T1000 (cell line): ENCODE measurements at places on chromosomes 6 and 20.
A peak's percentile ranks its signal among the peaks of the same experiment; 100 is the strongest.

GRCh38 chr6:158894193-158894592 is 75.0 kb upstream of the EZR start:
- DNase-seq = peak; percentile 34

DNA sequence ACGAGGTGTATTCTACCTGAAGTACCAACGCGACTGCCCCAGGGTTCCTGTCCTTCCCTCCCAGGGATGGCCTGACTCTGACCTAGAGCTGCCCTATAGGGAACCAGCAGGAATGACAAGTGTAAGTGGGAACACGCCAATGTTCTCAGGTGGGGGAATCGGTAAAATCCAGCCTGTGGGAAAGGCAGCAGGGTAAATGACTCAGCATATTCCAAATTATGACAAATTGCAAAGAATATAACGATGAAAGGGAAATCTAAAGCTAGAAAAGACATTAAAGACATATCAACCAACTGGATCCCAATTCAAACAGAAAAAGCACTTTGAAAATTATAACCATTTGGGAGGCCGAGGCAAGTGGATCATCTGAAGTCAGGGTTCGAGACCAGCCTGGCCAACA is 41.8 kb downstream of the KIF16B start:
- no peak for DNase-seq

GRCh38 chr6:42791706-42792320 is 10.0 kb downstream of the BICRAL start:
- no peak for DNase-seq

- DNase-seq = no peak
Measured at GRCh38 chr6:96786336-96786735, 50.9 kb downstream of the GPR63 start.

- no peak for DNase-seq
Measured at GRCh38 chr6:28841290-28841689, 82.5 kb downstream of the TRIM27 start.

DNA sequence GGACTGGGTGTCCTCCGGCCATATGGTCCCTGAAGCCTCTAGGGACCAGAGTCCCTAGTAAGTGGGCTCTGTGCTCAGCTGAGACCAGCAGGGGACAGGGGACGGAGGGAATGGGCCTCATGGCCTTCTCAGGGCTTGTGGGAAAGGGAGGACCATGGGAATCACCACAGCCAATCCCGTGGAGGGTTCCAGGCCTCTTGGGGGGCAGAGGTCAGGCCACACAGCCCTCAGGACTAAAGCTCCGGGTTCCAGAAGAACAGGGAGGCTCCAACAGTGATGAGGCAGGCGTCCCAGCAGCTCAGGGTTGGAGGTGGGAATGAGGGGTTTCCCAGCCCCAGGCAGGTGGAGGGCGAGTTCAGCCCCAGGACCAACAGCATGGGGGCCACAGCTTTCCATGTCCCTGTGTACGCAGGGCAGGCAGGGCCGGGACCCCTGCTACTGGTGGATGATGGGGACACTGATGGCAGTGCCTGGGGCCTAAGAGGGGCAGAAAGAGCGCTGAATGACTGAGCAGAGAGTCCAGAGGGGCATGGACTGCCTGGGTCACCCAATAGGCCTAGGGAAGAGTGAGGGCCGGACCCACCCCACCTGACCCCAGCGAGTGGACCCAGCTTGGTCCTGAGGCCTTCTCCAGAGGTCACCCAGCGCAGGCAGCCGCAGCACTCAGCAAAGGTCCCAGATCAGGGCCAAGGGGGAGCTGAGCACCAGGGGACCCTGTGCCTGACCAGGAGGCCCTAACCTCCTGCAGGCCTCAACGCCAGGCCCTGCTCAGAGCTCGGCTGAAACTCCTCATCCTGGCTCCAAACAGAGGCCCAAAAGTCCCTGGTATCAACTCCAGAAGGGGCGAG is 8.8 kb downstream of the MYL9 start:
- no peak for DNase-seq

GRCh38 chr20:46350201-46350985 is 42.1 kb upstream of the CDH22 start:
- DNase-seq = peak; percentile 76

DNA sequence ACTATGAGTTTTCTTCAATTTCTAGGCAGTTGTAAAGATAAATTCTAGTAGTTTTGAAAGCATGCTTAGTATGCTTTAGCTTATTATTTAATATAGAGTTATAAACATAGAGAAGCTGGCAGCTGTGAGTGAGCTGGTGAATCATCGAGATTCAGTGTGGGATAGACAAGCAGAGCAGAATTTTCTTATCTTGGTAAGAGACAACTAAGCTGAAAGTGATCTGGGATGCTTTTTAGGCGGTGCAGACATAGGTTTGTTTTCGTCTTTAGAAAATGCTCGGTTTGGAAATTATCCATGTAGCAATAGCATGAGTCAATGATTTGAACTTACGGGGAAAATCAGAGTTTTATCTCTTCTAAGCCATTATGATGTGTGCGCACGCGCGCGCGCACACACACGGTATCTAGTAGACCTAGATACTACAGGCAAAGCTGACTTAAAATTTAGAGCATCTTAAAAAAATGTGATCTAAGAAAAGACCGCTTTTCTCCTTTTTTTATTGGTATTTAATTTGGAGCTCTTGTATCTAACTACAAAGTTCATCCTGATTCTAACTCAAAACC is 128.3 kb upstream of the MAP3K7 start:
- DNase-seq = no peak

- DNase-seq = no peak
Measured at GRCh38 chr20:23122321-23122720, 36.2 kb upstream of the CD93 start.

DNA sequence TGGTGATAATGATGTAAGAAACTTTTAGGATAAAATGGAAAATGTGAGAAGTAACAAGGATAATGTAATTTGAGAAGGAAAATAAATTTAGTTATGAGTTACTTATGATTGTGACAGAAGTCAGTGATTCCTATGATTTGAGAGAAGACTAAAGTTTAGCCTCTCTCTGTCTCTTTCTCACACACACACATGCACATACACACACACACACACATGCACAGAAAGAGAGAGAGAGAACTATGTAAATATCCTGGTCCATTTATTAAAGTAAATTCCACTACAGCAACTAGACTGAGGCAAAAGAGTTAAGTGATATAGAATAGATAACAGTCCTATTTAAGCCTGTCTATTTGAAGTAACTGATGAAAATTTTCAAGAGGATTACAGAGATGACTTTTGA is 375.2 kb downstream of the CD109 start:
- no peak for DNase-seq

- no peak for DNase-seq
Measured at GRCh38 chr6:43953256-43953655, 174.0 kb downstream of the MRPL14 start.

DNA sequence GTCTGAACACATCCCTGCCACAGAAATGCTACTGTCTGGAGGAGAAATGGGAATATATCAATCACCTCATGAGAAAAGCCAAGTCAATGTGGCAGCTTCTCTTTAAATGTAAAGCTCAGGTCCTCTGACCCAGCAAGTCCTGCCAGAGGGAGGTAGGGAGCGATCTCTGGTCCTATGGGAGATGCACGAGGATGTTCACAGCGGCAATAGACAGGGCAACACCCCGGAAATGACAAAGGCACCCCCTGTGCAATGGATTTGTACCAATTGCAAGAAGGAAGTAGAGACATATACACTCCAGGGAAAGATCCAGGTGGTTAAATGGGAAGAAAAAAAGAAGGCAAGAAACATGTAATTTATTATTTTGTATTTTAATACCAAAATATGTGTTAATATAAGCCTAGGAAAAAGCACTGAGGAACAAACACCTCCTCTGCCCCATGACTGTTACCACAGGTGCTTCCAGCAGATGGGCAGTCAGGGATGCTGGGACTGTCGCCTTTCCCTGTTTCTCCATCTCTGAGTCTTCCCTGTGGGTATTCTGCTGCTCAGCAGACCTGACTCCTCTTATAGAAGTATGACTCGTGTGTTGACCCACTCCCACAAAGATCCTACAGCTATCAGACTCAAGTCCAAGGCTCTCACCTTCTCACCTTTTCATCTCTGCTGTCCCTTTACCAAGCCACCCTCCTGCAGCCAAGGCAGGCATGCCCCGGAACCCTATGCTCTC is 20.8 kb downstream of the ATP9A start:
- no peak for DNase-seq

DNA sequence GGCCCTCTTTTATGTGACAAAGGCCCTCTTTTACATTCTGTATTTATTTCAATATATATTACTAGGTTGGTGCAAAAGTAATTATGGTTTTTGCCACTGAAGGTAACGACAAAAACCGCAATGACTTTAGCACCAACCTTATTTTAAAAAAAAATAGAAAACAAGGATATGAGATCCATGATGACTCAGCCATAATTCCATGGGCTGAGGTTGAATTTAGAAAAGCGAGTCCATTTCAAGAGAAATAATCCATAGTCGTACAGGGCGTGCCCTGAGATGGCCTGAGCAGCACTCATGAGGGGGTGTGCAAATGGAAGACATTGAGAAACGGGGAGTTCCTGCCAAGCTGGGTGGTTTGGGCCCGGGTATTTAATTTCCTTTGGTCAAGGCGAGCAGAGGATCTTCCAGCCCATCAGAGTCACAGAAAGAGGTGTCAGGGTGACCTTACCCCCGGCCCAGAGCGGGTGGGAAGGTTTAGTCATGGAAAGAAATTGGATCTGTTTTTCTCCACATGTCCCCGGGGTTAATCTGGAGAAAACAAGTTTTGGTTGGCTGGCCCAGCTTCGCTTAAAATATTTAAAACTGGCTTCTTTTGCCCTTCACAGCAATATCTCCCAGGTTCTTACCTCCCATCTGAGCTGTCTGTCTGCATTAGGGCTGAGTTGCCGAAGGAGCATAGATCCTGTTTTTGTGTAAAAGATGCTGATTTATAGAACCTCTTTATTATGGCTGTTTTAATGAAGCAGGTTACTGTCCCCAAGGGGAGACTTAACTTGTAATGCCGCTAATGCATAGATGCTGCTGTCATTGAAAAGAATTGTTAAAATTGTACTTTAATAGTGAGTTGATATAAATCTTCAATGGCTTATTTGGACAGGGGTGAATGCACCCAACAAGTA is 255.6 kb downstream of the PREX1 start:
- no peak for DNase-seq

DNA sequence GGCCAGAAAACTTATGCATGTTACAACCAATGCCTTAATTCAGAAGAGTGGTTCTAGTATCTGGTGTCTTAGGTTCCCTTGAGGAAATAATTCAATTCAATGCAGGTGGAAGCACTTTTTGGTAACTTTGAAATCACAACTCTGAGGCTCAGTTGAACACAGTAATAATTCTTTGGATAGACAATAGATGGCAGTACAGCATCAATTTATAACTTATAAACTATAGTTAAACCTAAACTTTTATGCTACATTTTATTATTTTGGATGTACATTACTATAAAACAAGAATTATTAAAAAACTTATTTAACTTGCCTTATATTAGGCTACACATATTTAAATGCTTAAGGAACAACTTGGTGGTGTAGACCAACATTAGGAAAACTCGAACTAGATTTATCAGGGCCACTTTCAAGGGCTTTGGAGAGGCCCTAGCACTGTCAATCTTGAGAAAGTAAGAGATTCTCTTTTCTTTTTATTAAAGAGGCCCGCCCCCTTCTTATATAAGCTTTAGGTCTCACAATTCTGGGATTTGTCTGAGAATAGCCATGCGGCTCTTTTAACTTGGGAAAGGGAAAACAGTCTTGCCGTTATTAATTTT is 85.9 kb downstream of the CRYBG1 start:
- no peak for DNase-seq

GRCh38 chr20:5464901-5465603 is 148.3 kb upstream of the PROKR2 start:
- DNase-seq = no peak

DNA sequence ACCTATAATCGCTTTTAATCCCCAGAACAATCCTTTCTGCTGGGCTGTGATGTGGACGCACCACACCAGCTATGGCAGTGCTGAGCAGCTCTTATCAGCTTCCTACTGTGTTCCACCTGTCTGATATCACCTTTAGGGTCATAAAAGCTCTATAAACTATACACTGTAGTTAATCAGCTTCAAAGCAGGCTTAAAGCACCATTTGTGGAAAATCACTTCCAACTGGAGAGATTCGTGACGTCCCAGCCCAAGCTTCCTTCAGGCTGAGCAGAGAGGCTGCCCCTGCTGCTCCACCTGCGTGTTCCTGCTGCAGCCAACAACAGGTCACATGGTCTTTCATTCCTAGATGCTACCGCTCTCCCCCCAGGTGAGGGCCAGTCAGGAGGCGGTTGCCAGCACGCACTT is 156.5 kb downstream of the SMOC2 start:
- DNase-seq = no peak

DNA sequence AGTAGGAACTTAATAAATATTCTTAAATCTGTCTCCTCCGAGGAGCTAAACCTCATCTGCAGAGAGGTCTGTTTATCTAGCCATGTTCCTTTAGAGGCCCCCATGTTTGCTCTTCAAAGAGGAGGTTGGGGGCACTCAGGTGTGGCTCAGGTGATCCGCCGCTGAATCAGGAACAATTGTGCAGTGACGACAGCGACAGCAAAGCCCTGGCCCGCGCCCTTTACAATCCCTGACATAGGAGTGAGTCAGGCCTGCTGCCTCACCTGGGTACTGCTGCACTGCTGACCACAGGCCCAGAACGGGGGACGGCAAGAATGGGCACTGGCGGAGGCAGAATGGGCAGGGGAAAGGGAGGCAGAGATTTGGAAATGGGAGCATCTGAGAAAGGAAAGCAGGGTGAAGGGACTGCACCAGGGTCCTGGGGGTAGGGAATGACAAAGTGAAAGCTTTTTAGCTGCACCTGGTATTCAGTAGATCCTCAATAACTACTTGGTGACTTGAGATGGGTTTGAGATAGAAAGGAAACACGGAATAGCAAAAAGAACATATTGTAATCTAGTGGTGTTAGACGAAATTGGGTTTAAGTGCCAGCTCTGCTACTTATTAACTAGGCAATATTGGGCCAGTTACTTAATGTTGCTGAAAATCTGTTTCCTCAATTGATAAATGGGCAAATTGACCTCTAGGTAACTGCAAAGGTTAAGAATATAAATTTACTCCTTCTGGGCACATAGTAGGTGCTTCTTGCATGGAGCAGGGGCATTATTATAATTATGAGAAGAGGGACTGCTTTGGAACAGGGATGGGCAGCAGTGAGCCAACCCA is 5.4 kb upstream of the IER3 start:
- no peak for DNase-seq

DNA sequence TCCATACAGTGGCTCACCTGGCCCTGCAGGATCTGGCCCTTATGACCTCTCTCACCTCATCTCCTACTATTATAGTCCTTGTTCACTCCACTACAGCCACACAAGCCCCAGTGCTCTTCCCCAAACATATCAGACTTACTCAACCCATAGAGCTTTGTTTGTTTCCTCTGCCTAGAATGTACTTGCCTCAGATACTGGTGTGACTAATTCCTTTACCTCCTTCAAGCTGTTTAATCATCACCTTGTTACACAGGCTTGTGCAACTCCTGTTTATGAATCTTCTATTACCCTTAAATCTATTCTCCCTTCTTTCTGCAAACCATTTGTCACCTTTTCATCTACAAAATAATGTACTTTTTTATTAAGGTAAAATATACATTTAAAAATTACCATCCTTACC is 3.2 kb downstream of the DEFB125 start:
- no peak for DNase-seq
